Smooth muscle cell of the pulmonary artery (primary cell): ENCODE measurements at places on chromosomes 7 and 10. TPM values are rescaled to one million over a fixed set of nuclear protein-coding genes. Genes with fewer than 3 reads are reported as not detected.

MLLT10 gene
- total RNA-seq: 47.3 and 48.9 TPM in 2 replicates

TNS3 gene
- 74.0 and 99.2 TPM in 2 replicates for total RNA-seq

PLCE1 gene
- total RNA-seq: 1.8 and 2.5 TPM in 2 replicates

MYPN gene
- total RNA-seq: 1.6 and 2.3 TPM in 2 replicates

SMARCD3 gene
- 37.1 and 38.7 TPM in 2 replicates for total RNA-seq

DCLRE1A gene
- 6.1 and 6.5 TPM in 2 replicates for total RNA-seq

YWHAG gene
- total RNA-seq: 120 and 130 TPM in 2 replicates

NPTX2 gene
- total RNA-seq: 3.3 and 5.1 TPM in 2 replicates

OR2A14 gene
- not detected in 2 replicates for total RNA-seq

CYP17A1 gene
- total RNA-seq: not detected in 2 replicates

EIF4EBP2 gene
- 29.9 and 51.8 TPM in 2 replicates for total RNA-seq

COL17A1 gene
- total RNA-seq: 0.20 and 1.1 TPM in 2 replicates

CTAGE8 gene
- 0.17 TPM in 1 of 2 replicates, not detected in the other for total RNA-seq

GIMAP8 gene
- total RNA-seq: 0.07 TPM in 2 replicates

WNT8B gene
- total RNA-seq: not detected in 2 replicates

PLA2G12B gene
- not detected in 2 replicates for total RNA-seq

HOXA7 gene
- total RNA-seq: 0.13 TPM in 1 of 2 replicates, not detected in the other

IRF5 gene
- 0.13 TPM in 2 replicates for total RNA-seq

LIPK gene
- total RNA-seq: not detected in 2 replicates

NPSR1 gene
- not detected in 2 replicates for total RNA-seq

CPXM2 gene
- 114 and 160 TPM in 2 replicates for total RNA-seq

GPR26 gene
- not detected in 2 replicates for total RNA-seq

CTAGE4 gene
- 0.36 and 0.91 TPM in 2 replicates for total RNA-seq
